ENCODE measurements at places on chromosomes 1 and 21.

DNA sequence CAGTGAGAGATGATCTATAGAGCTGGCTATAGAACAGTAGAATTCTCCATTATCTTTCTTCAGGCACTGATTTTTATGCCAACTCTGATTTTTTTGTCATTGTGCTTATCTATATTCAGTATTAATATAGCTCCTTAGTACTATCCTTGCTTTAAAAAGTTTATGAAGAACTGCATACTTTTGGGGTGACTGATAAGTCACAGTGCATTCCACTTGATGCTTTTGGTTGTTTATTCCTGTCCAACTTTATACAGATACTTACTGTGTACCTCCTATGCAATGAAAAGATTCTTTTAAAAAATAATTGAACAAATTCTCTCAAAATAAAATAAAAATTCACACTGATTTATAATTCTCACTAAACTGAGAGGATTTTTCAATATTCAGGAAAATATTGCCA, 71.6 kb downstream of the COL24A1 start:
- no peak for DNase-seq

DNA sequence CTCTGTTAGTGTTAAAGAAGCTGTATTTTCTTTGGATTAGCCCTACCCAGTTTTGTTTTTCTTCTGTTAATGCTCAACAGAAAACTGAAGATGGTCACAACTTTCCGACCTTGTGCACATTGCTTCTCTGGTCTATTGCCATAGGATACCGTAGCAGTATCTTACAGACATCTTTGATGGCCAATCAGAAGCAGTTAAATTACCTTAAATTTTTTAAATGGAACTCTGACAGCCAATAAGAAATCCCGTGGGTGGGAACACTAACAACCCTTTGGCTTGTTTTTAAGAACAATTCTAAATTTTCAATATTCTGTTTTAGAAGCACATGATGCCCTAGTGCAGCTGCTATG, 17.2 kb downstream of the NFYC start:
- DNase-seq = no peak

DNA sequence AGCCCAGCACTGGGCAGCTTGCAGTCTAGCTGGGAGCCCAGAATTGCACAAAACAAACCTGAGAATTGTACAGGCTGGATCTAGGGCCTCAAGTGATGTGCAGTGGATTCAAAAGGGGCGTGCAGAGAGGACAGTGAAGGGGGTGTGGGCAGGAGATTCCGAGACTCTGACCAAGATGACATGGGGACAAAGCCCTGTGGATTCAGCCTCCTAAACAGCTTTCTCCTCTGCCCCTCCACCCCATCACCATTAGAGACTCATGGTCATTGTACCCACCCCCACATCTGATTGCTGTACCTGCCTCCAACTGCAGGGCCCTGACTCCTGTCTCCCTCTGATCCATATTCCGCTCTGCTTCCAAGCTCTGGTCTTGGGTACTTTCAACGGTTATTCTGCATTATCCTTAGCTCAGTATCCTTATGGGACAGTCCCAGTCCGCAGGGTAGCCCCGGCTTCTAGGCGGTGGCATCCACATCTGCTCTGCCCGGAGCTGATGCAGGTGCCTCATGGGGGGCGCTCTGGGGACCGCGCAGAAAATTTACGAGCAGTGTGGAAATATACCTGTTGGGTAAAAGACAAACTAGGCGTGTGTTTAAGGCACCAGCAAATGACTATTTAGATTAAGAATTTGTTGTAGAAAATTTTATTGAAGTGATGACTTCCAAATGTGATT, 1.7 kb upstream of the BMP8A start:
- no peak for DNase-seq

- peak; percentile 31 for DNase-seq
Observed at GRCh38 chr1:15231714-15232201, 15.3 kb upstream of the FHAD1 start.

GRCh38 chr21:45952974-45953373, 28.6 kb upstream of the COL6A1 start:
- no peak for DNase-seq

GRCh38 chr1:149936170-149936991, at the start of gene MTMR11:
TSS of gene MTMR11 (minus strand) at chr1:149936879. CDS start at chr1:149936647, 232 bp downstream.
- DNase-seq = no peak

DNA sequence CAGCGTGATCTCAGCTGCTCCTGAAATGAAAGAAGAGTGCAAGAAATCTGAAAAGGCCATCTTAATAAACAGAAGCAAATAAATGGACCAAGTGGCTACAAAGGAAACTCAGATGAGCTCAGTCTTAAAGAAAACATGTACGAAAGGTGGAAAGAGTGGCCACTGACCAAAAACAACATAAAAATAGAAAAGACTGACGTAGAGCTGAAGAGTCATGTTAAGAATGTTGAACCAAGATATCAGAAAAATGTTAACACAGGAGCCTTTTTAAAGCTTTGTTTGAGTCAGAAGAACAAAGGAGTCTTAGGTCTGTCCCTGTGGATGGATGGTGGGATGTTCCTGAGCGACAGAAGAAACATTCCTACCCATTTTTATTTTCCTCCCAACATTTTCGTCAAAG, 30.8 kb upstream of the ZNF648 start:
- DNase-seq = no peak

DNA sequence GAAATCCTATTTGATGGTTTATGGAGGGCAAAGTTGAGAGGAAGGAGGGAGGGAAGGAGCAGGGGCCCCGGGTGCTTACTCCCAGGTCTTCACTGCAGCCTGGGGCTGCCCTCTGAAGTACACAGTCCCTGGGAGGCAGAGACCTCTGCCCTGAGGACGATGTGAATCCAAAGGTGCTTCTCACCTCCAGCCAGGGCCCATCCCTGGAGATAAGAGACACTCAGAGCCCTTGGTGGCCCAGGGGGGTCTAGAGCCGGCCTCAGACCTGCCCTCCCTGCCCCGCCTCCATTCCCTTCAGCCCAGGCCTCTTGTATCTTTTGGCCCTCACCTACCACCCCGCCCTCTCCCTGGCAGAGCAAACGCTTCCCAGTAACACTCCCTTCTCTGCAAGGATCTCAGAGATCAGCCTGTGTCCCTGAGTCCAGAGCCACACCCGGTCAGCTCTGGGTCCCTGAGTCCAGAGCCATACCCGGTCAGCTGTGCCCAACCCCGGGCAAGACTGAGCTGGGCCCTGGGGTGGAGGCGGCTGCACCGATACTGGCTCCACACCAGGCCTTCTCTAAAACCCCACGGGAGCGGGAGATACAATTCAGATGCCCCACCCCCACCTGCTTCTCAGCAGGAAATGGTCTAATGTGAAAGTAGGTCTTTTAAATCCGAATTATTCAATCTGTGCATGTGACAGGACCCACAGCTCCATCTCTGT, 3.6 kb upstream of the GNB1 start:
- DNase-seq = no peak

DNA sequence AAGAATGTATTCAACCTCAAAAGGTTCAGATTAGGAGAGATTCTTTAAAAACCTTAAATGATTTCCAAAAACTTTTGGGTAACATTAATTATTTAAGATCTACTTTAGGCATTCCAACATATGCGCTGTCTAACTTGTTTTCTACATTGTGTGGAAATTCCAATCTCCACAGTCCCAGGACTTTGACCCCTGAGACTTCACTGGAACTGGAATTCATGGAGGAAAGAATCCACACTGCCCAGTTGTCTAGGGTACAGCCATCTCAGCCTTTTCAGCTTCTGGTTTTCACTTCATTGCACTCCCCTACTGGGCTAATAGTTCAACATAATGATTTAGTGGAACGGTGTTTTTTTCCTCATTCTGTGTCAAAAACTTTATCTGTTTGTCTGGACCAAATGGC, 161.5 kb downstream of the IER5 start:
- DNase-seq = no peak

DNA sequence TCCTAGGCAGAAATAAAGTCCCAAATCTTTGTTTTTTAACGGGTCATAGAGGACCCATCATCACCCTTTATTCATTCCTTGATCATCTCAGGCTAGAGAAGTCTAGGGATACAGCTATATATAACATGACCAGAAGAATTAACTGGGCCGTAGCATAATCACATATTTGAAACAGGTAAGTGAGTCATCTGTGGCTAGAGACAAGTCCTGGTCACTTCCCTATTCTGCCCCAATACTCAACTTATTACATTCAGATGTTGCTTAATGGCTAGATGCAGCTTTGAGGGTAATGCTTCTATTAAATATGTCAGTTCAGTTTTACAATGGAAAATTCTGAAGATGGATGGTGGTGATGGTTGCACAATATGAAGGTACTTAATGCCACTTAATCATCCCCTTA, 47.0 kb downstream of the EXO1 start:
- no peak for DNase-seq

DNA sequence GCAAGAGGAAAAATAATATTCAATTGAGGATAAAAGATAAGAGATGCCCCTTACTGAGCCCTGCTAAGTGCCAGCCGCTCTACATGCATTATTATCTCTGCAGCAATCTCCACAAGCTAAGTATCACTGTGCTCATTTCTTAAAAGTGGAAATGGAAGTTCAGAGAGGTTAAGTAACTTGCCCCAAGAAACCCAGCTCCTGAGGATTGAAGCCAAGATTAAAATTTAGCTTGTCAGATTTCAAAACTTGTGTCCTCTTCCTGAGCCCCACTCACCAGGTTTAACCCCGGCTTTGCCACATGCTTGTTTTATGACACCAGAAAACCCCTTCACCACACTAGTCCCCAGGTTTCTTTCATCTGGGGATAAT, 11.2 kb upstream of the PAX7 start:
- no peak for DNase-seq

GRCh38 chr1:95660736-95661135, 426.7 kb downstream of the RWDD3 start:
- no peak for DNase-seq

GRCh38 chr1:224192082-224192788, 9.2 kb downstream of the DEGS1 start:
- no peak for DNase-seq

GRCh38 chr1:151472856-151473731, 13.8 kb upstream of the POGZ start:
- DNase-seq = peak; percentile 36

- no peak for DNase-seq
Observed at GRCh38 chr1:162704673-162705424, 72.6 kb downstream of the DDR2 start.

- no peak for DNase-seq
Observed at GRCh38 chr1:85652327-85652726, 55.9 kb downstream of the ZNHIT6 start.

DNA sequence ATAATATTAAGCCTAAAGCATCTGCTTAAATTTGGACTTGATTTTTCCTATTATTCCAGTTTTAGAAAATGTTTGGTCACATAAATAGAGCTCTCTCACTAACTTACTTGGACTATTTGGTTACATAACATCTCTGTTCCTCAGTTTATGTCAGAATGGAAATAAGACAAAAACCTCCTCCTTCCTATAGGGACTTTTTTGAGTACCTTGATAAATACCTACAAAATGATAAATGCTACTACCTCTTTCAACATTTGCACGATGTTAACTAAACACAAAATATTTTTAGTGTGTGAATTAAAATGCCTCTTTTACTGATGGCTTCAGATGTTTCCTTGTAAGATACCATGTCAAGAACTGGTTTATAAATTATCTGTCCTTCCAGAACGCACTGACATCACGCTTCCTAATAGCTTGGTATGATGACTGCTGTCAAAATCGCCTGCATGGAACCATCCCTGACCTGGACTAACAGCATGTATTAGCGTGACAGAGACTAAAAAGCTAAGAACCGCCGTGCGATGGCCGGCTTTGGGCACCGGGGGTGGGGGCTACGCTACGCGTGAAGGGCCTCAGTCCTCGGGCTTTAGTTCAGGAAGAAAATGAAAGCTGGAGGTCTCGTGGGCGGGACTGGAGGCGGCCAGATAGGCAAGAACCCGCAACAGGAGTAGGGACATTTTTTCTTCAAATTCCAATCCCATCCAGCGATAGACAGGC, 133.2 kb upstream of the BARHL2 start:
- no peak for DNase-seq

DNA sequence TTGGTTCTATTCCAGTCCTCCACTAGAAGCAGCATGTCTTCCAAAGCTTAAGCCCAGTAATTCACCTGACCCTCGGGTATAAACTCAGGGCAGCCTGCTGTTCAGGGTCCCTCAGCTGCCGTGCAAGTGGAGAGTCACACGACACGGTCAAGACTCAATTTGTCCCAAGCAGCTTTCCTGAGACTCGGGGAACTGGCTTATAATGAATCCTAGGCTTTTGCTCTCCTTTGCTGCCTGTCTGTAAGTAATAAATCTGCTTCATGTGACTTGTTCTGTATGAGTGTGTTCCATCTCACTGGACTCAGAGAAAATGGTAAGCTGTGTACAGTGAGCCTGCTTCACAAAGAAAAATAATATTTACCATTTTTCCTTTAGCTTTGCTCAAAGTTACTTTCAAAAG, 119.8 kb downstream of the CYYR1 start:
- DNase-seq = no peak

GRCh38 chr1:65054481-65054880, 88.1 kb upstream of the JAK1 start:
- no peak for DNase-seq

GRCh38 chr1:233085566-233085965, 135.2 kb downstream of the NTPCR start:
- DNase-seq = no peak

- no peak for DNase-seq
Observed at GRCh38 chr1:159985473-159985872, 31.4 kb upstream of the SLAMF9 start.

- peak; percentile 44 for DNase-seq
Observed at GRCh38 chr1:147627435-147628110, 42.8 kb downstream of the ACP6 start.

DNA sequence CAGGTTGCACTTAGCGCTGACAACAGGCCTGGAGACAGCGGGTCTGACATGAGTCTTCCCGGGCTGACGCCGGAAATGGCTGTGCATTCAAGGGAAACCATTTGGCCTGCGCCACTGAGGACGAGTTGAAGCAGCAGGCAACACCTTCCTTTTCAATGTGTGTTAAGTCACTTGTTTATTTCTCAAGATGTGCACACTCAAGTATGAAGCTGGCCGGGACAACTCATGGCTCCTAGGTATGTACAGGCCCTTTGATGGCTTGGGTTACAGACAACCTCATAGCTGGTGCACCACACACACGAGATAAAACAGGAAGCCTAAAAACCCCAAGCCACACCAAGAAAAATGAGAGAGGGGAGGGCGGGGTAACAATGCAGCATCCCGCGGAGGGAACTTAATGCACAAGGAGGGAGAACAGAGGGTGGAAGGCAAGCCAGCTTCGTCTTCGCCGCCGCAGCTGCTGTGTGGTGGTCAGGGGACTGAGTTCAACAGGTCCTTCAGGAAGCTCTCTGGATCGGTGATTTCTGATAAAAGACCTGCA, 118.0 kb upstream of the IFFO2 start:
- DNase-seq = peak; percentile 43

DNA sequence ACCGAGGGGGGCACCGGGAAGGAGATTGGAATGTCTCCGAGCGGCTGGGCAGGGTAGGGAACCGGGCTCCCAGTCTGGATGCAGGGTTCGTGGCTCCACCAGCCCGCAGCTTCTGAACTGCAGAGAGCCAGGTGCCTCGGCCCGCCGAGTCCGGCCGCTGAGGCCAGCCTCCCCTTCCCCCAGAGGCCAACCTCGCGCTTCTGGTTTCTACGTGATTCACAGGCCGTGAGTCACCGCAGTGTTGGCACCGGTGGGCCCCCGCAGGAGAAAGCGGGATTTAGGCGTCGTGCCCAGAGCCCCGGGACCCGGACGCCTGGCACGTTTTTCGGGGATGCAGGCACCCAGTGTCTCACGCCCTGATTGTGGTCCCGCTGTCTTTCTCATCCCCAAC, 458 bp downstream of the CRABP2 start:
- DNase-seq = peak; percentile 56

GRCh38 chr1:86965012-86965826, 50.8 kb downstream of the HS2ST1 start:
- DNase-seq = no peak

Measured in activated naive CD4-positive, alpha-beta T cell treated with Interleukin-2 at 50 U/mL for 16 hours (primary cell).